ENCODE measurements at places on chromosomes 2 and 18.

GRCh38 chr2:143030127-143030526 lies 99.1 kb upstream of the ARHGAP15 start:
- peak; percentile 27 for DNase-seq

DNA sequence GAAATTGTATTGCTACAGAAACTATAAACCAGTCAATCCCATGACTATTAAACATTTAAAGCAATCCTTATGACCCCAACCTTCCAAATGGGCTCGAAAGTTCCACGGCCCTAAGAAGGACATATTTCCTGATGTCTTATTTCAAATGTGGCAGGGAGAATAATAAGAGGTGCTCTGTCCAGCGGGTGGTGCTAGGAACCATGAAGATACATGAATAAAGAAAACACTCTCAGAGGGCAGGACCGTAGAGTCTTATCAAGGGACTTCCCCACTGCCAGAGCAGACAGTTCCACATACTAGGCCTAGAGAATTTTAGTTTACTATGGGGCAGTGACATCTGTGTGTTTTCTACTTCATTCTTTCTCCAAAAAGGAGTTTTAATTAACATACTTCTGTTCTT lies 187.1 kb upstream of the PIK3C3 start:
- peak; percentile 2 for DNase-seq

DNA sequence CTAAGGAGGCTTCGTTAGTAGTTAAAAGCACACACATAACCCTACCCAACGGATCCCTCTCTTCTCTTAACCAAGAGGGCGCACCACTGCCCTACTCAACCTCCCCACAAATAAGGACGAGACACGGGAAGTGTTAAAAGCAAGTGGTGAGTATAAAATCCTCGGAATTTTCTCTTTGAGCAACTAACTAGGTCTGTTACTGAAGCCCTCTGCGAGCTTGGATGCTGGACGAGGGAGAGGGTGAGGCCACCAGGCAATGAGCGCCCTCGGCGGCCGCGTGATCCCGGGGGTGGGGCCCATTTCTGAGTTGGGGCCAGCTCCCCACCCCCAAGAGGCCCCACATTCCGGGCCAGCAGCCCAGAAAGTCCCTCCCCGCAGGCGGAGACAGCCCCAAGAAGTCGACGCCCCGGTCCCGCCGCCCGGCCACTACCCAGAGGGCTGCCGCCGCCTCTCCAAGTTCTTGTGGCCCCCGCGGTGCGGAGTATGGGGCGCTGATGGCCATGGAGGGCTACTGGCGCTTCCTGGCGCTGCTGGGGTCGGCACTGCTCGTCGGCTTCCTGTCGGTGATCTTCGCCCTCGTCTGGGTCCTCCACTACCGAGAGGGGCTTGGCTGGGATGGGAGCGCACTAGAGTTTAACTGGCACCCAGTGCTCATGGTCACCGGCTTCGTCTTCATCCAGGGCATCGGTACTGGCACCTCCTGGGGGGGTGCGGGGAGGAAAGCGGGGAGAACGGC lies at the start of gene CYBRD1:
Gene CYBRD1, plus strand, starts transcription at position 423 of the 736 bp plus-strand sequence. Its CDS starts 72 bp downstream, at position 495.
- peak; percentile 73 for DNase-seq

- no peak for DNase-seq
Observed at GRCh38 chr2:205696331-205696926, 14.1 kb downstream of the NRP2 start.

GRCh38 chr18:37666991-37667390 lies 101.4 kb upstream of the CELF4 start:
- DNase-seq = no peak

GRCh38 chr2:241036964-241037421 lies 38.6 kb downstream of the SNED1 start:
- DNase-seq = no peak
